T-cell (primary cell): ENCODE measurements at places on chromosomes 5 and 9.

DNA sequence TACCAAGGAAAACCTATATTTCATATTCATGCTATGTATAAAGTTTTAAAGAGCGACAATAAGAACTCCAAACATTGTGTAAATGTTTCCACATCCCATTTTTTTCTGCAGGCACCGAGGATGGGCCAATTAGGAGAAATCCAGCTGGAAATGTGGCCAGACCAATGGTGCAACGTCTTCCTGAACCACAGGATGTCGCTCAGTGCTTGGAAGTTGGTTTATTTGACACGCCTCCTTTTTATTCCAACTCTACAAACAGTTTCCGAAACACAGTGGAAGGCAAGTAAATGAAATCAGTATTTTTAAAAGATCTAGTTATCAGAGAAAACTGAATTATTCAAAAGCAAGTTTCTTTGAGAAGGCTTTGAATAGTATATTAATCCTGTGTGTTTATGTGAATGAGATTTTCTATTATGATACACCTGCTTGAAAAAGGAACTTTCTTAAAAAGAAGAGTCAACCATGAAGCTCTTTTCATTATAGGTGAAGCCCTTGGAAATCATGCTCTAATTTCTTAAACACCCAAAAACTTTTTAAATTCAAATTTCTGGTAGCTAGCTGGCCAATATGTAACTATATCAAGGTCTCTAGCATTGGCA is 9.1 kb downstream of the TYRP1 start:
- no peak for DNase-seq

- peak; percentile 41 for DNase-seq
These were observed 104.2 kb upstream of the PANK3 start for GRCh38 chr5:168683247-168683926.

DNA sequence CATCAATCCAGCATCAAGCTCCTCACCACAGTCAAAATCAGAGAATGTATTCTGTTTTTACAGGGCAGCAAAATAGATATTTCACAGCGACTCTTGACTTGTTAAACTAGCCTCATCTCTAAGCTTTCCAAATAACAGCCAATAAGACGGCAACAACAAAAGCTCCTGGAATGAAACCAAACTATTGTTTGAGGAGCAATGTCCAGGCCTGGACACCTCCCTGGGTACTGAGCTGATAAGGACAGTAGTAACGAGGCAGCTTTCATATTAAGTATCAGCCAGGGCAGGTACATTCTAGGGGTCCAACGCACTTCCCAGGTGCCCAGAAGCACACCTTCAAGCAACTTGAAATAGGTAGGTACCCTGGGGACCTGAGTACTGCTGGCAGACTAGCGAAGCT is 260.3 kb downstream of the ENC1 start:
- no peak for DNase-seq

DNA sequence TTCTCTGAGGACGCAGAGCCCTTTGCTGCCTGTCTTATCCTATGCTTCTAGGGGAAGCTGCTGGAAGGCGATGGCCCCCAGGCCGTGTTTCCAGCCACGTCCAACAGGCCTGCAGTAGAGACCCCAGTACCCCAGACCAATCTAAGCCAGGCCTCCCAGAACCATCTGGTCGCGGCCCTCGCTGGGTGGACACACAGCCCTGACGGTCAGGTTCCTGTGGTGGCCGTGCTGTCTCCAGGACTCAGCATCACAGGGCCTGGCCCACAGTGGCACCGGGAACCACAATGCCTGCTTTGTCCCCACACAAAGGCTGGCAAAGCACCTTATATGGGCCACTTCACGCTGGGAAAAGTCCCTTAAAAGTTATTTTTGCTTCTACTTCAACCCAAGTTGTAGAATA is 44.5 kb downstream of the SEMA4D start:
- no peak for DNase-seq

DNA sequence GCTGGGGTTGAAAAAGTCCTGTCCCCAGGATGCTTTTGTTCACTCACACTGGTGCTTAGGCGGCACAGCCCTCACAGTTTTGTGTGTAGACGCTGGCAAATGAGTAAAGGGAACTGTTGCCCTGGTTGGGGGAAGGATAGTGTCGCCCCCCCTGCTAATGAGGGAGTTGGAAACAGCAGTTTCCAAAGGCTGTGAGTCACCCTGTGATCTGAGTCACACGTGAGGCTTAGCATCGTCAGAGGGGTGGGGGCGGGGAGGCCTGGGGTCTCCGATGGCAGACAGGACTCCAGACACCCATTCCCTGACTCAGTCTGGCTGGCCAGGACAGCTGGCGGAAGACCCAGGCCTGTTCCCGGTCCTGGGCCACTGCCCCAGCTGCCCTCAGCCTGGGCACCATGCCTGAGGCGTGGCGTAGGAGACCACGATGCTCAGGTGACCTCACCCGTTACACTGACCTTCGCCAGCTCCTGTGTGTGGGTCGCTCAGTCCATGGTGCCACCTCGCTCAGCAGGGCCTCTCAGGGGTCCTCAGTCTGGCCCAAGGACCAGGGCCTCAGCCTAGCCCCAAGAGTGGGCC is 2.9 kb downstream of the DNAJB5 start:
- no peak for DNase-seq

- DNase-seq: no peak
These were observed 59.0 kb downstream of the ZNF622 start for GRCh38 chr5:16406630-16407029.

DNA sequence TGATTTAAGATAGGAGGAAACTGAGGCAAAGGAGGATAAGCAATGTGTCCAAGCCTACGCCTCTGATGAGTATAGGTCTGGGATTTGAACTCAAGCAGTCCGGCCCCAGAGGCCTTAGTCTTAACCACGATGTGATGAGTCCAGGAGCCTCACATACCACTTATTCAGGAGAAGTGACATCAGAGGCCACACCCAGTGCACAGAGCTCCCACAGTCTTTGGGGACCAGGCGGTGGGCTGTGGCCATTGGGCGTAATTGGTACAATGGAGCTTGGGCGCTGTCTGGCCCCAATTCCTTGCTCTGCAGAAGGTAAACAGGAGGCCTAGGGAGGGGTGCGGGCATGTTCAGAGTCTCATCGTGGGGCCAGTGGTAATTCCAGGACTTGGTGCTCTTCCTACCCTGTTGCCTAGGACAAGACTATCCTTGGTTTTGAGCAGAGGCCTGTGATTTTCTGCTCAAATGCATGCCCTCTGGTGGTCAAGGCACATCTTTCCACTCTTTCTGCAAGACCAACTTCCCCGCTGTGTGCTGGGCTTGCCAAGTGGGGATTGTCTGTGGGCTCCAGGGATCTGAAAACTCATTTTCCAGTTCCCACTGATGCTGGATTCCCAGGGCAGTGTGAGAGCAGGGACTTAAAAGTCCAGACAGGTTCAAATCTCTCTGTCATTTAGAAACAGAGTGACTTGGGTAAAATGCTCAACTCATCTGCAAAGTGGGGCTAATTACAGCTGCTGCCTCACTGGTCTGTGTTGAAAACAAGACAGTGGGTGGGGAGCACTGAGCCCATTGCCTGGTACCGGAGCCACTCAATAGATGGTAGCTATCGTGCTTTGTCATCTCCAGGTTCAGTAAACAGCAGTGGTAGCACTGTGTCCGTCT is 15.8 kb downstream of the NDST1 start:
- no peak for DNase-seq

DNA sequence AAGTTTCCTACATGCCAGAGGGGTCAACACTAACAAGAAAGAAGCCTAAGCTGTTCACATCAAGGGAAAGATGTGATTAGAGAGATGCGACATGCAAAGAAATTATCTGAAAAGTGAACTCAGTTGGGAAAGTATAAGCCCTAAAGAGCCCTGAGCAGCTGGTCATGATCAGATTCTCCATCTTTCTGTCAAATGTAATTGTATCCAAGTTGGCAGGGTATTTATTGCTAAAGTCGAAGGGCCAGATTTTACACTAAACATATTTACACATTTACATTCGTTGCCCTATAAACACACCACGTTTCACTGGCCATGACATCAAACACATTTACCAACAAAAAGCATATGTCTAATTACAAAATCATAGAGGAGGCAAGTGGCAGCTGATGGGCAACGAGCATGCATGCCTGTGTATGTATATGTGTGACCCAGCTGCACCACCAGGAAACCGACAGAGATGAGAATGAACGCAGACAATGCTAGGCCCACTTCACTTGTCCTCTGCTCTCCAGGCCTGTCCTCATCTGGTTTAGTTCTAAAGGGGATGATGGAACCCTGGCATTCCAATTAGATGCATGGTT is 6.3 kb downstream of the FOXD1 start:
- no peak for DNase-seq

GRCh38 chr5:10138395-10139057 is 111.2 kb downstream of the ATPSCKMT start:
- no peak for DNase-seq

DNA sequence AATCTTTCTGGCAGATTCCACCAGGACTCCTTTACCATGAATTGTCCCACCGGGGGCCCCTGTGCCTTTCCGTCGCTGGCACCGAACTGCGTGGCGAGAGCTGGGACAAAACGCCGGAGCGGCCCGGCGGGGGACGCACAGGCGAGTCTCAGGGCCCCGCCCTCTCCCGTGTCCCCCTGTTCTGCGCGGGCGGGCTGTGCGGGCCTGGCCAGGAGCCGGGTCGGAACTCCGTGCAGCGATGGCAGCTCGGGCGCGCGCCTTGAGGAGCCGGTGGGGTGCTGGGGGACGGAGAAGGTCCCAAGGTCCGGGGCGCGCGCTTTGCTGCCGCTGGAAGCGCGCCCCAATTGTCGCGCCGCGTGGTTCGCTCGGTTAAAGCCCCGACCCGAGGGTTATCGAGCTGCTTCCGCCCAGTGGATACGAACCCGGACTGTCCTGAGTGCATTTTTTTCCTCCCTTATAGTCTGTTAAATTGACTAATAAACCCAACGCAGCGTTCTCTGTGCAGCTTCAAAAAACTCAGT is 125.3 kb downstream of the TMEM174 start:
- no peak for DNase-seq

DNA sequence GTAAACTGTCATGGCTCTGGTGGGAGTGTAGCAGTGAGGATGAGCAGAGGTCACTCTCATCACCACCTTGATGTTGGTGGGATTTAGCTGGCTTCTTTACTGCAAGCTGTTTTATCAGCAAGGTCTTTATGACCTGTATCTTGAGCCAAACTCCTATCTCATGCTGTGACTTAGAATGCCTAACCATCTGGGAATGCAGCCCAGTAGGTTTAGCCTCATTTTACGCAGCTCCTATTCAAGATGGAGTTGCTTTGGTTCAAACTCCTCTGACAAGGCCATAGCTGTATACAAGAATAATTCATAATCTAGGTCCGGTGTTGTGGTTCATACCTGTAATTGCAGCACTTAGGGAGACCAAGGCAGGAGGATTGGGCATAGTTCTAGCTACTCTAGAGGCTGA is 85.1 kb downstream of the ARRDC3 start:
- DNase-seq: no peak

DNA sequence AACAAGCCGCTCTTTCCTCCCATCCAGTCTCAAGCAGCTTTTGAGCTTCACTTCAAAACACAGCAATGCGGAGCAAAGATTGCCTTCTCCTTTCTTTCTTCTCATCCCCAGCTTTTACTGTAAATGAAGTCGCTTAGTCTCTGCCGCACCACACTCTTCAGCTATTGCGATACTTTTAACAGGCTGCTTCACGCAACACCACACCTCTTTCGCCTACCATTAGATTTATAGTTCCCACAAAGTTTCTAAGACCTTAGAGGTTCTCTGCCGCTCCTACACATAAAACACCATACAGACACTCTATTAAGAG is 711 bp downstream of the PGGT1B start:
- no peak for DNase-seq

- DNase-seq: no peak
These were observed 265.4 kb downstream of the RASEF start for GRCh38 chr9:82797534-82797933.

GRCh38 chr5:9613360-9613759 is 16.8 kb downstream of the TAS2R1 start:
- no peak for DNase-seq

- DNase-seq: no peak
These were observed 194.0 kb downstream of the CRB2 start for GRCh38 chr9:123550012-123550411.

DNA sequence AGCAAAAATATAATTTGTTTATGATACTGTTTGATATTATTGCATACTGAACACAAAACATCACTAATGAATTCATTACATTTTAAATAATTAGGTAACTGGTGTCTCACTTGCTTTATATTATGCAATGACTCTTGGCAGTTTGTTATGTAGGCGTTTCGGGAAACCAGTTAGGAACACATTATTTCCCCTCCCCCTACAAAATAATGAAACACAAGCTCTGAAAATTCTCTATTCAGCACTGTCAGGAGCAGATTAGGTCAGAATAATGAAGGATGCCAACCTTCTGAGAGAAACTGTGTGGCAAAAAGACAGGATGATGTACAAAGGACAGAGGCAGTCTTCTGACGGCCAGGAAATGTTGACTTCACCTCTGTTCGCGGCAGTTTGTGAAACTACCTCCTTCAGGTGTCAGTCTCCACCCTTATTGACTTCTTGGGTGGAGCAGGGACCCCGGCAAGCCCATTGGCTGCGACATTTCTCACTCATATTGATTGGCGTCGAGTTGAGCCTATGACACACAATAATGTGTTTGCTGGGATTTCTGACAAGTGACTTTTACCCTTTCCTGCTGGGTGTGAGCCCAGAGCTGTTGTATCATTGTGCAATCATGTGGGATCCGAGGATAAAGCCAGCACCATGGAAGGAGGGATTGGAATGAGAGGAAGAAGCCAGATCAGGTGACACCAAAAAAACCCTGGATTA is 33.9 kb downstream of the SH3PXD2B start:
- DNase-seq: no peak

DNA sequence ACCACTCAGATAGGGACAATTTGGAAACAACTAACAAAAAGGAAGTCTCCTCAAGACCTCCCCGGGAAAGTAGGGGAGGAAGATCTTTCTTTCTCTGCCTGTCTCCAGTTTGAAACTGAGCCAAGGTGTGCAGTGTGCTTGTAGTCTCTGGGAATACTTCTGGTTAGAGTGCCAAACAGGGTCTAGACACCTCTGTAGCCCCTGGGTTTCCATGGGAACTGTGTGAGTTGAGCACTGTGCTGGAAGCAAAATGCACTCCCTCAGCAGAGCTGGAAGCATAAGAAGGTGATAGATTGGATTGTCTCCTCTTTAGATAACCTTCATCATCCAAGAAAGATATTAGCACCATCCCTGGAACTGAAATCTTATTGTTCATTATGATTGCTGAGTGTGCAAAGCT is 129.2 kb upstream of the TNPO1 start:
- DNase-seq: no peak

- DNase-seq: no peak
These were observed 6.4 kb upstream of the NOTCH1 start for GRCh38 chr9:136552117-136552703.

- no peak for DNase-seq
These were observed 166.3 kb upstream of the ZNF608 start for GRCh38 chr5:124912638-124913328.

DNA sequence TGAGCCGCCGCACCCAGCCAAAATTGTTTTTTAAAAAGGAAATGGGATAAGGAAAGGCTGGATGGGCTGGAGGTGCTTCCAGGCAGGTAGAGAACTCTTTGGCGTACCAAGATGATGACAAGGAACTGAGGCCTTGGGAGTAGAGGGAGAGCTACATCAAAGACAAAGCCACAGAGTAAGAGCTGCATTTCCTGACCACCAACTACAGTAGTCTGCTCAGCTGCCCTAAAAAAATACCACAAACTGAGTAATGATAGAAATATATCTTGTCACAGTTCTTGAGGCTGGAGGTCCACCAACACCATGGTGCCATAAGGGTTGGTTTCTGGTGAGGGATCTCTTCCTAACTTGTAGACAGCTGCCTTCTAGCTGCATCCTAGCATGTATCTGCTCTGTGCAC is 8.2 kb downstream of the OR1K1 start:
- DNase-seq: no peak
